ENCODE measurements at places on chromosomes 1 and 21.

DNA sequence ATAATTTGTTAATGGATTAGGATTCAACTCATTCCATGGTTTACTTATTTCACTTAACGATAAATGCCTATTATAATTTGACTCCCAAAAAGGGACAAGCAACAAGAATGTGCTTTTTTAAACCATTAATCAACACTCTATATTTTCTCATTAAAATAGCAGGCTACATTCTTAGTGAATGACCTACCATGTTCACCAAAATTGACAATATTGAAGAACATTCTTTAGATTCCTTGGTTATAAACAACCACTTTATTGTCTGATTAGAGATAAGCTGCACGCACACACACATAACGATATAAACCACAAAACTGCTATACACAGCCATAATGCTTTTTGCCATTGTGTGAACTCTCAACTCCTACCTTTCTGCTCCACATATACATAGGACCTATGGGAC, 75.4 kb upstream of the LRRC7 start:
- peak; percentile 11 for DNase-seq

DNA sequence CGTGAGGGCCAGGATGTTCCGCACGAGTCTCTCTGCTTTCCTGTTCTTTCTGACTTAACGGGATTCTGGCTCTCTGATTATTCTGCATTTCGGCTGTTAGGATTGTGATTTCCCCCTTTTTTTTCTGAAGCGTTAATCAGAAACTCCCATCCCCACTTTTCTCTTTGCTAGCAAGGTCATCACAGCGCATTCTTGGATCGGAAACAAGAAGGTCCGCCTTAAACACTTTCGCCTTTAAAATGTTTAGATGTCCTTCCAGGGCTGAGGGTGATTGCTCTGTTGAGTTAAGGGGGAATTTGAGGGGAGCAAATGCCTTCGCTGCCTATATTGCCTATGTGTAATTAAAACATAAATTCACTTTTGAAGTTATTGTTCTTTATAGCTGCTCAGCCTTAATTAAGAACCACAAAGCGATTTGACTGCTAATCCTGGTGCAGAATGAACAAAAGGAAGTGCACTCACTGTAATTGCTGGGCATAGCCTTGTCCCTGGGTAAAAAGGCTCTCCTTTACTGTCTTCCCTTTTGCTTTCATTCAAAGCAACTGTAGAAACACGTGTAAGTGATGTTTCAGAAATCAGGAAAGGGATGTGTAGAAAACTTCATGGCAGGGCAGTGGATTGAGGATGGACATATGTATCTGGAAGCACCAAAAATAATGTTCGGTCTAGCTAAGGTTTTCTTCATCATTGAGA, 1.2 kb downstream of the LAMC1 start:
- DNase-seq, result no peak

DNA sequence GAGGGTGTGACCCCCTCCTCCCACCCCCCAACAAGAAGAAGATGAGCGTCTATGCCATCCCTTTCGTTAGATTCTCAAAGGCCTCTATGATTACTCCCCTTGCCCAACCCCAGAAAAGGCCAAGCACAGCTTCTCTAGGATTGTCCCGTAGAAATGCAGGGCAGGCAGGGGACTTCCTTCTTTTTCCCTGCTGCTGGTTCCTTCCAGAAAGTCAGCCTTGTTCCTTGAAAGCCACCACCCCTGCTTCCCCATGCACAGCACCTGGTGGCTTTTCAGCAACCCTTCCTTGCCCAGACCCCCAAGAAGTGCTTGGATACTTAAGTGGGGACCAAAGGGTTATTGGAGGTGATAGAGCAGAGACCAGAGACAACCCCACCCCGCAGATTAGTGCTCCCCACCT, 75.1 kb downstream of the ARHGEF10L start:
- no peak for DNase-seq

DNA sequence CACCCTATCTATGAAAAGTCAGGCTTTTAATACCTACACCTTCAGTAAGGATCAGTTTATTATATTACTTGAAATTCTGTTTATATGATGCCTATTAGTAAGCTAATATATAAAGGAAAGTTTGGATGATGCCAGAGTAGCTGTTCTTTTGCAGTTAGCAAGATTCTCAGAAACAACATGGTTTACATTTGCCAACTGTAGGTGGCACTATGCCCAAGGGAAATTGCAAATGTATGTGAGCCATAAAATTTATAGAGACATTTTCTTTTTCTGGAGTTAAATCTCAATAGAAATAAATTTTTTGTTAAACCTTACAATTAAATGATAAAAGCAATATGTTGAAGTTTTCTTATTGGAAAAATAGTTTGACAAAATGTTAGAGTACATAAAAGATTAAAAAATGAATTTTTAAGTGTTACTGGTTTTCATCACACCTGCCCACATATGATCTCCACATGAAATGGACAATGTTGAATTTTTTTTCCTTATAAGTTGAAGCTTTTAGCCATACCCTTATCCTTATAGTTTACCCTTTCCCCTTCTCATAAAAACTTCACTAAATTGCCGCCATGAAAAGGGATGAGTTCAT, 32.1 kb upstream of the EPHX4 start:
- peak; percentile 22 for DNase-seq

DNA sequence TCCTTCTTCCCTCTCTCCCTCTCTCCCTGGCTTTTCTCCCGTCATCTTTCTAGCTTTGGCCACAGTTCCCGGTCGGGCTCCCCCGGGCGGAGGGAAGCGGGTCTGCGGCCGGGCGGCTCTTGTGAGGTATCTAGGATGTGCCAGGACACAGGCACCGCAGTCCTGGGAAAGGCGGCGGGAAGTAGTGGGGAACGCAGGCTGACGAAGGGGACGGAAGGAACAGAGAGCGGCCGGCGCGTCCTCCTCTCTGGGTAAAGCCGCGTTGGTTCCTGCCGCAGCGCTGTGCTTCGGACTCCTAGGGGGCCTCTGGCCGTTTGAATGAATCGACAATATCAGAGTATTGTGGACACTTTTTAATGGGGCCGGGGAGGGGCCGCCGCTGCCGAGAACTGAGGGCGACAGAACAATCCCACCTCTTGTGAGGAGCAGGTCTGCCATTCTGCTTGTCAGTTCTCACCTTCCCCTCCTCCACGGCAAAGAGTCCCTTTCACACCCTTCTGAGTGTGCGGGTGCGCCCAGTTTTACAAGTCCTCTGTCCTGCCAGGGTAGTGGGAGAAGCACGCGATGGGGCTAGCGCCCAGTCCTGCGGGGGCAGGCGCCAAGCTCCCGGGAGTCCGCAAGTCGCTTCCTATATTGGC, 1.2 kb upstream of the LHX9 start:
- DNase-seq, result peak; percentile 75

DNA sequence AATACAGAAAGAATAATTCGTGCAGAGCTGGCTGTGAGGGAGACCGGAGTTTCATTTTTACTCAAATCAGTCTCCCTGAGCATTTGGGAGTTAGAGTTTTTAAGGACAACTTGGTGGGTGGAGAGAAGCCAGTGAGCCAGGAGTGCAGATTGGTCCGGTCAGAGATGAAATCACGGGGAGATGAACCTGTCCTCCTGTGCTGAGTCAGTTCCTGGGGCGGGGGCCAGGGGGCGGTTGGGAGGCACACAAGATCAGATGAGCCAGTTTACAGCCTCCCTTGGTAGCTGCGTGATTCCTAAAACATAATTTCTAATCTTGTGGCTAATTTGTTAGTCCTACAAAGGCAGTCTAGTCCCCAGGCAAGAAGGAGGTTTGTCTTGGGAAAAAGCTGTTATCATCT, 1267.9 kb downstream of the AMY1C start:
- DNase-seq, result no peak

DNA sequence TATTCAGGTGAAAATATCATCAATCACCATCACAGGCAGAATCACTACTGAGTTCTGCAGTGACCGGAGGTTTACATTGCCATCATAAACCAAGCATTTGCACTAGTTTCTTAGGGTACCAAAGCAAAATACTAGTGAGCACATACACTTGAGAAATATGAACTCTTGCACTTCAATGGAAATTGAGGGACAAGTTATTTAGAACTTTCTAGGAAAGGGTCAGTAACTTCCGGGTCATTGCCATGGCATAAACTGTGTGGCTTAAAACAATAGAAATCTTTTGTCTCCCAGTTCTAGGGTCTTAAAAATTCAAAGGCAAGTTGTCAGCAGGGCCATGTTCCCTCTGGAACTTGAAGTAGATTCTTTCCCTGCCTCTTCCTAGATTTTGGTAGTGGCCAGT, 197.5 kb downstream of the ZC3H11B start:
- DNase-seq, result no peak

DNA sequence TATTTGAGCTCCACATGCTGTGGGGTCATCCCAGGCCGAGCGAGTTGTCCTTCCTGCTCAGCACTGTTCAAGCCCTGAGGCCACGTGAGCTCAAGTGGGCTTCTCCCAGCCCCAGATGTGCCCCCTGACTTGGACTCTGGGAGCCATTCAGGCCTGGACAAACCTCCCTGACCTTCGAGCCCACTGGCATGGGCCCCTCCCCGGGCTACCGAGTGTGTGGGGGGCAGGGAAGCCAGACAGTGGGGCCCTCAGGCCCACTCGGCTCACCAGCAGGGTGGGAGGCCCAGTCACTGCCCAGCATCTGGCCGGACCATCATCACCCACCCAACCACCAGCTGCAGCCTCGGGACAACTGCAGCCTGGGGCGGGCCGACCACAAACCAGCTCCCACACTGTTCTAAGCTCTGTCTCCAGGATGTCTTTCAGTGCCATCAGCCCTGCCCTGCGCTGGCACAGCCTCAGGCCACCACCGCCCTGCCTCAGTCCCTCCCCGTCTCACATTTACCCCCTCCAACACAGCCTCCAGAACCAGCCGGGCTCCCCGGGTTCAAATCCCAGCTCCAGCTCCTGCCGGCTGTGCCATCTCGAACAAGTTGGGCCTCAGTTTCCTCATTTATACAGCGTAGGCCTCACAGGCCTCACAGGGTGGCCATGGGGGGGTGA, 20.9 kb upstream of the PLEKHG5 start:
- DNase-seq, result no peak

DNA sequence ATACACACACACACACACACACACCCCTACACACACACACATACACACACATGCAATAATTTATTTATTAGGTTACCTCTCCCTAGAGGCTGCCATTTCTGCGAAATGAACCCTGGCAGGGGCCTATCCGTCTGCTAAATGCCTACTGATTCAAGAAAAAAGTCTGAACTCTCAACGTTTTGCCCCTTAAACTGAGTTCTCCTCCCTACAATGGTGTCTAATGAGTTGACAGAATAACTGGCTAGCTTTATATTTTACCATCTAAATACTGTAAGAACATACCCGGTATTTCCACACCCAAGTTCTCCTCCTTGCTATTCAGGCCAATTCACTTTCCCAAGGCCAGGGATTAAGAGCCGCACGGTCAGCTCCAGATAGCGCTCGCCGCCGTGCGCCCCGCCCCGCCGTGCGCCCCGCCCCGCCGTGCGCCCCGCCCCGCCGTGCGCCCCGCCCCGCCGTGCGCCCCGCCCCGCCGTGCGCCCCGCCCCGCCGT, 339 bp upstream of the RNPC3 start:
- DNase-seq, result peak; percentile 10

DNA sequence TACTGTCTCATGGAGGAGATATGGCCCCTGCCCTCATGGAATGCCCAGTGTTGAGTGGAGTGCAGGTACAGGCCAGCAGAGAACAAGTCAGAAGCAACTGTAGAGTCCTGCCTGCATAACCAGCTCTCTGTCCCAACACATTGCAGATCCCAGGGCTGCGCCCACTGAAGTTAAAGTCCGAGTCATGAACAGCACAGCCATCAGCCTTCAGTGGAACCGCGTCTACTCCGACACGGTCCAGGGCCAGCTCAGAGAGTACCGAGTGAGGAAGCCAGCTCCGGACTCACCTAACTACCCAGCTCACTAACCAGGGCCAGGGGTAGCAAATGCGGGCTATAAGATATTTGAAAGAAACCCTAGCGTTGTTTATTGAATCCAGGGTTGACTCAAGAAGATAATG, 59.1 kb upstream of the CNTN2 start:
- DNase-seq, result no peak

- DNase-seq, result peak; percentile 59
These were observed 51.9 kb upstream of the LPAR3 start for GRCh38 chr1:84944767-84945486.
